ENCODE measurements at places on chromosomes 13 and 19.

- DNase-seq = no peak
Observed at GRCh38 chr19:16544473-16545231, 2.4 kb upstream of the CHERP start.

DNA sequence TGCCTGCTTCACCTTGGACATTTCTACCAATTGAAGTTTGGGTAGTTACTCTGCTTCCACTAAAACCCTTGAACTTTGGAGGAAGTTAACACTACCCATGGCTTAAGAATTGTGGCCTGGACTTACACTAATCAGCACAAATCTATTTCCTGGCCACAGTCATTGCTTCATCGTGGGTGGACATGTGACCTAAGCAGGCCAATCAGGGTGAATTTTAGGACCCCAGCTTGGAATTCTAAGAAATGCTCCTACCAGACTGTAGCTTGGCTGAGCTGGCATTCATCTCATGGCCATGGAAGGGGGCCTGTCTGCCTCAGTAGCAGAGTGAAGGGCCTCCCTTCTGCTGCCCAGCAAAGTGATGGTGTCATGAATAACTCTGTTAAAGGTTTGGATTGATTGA is 58.3 kb upstream of the SLC15A1 start:
- DNase-seq = no peak

- no peak for DNase-seq
Observed at GRCh38 chr19:20414120-20414519, 151.5 kb downstream of the ZNF737 start.

DNA sequence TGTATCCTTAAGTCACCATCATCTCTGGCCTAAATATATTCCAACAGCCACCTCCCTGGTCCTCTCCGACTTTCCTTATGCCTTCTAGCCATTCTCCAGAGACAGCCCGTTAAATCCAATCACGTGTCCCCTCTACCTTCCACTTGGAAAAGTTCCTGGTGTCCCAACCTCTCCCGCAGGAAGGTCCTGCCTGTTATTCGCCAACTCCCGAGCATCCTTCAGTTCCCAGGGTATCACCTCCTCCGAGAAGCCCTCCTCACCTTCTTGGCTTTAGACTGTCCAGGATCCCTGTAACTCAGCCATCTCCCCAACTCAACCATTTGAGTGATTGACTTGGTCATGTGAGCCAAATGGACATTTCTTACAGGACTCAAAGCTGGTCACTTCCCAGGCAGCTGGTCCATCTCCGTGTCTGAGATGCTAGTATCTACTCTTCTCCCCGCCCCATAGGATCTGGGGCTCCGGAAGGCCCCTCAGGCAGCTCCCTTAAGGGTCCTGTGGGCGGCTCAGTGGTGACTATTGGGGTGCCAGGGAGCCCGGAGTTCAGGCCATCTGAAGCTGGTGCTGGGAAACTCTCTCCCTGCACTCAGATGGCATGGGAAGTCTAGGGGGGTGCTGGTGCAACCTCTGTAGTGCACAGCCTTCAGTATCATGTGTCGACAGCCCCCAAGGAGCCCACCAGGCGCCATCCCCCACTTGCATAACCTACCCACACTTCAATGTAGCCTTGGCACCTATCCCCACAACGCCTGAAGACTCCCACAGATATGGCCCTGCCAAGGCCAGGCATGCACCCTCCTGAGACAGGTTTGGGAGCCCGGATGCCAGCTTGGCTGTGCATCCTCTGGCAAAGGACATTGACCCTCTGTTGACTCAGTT is 27.9 kb upstream of the NANOS3 start:
- no peak for DNase-seq

- no peak for DNase-seq
Observed at GRCh38 chr19:10726268-10726667, 8.4 kb downstream of the DNM2 start.

DNA sequence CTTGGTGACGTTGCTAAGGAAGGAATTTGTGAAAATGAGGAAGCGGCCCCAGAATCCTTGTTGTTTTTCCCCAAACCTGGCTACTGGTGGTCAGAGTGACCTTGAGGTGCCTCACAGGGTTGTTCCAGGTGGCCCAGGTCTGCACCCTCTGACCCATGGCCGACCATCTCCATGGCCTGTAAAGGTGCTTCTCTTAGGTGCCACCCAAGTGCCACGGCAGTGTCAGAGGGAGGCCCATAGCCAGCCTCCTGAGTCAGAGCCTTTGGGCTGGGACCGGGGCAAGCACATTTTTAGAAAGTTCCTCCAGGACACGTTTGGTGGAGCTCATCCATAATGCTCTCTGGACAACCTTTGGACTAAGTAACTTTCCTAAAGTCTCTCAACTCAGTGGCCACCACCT is 83.9 kb upstream of the IRS2 start:
- DNase-seq = no peak

GRCh38 chr13:53747825-53748224 is 719.2 kb downstream of the OLFM4 start:
- no peak for DNase-seq

- no peak for DNase-seq
Observed at GRCh38 chr13:100330662-100331061, 241.8 kb downstream of the PCCA start.

DNA sequence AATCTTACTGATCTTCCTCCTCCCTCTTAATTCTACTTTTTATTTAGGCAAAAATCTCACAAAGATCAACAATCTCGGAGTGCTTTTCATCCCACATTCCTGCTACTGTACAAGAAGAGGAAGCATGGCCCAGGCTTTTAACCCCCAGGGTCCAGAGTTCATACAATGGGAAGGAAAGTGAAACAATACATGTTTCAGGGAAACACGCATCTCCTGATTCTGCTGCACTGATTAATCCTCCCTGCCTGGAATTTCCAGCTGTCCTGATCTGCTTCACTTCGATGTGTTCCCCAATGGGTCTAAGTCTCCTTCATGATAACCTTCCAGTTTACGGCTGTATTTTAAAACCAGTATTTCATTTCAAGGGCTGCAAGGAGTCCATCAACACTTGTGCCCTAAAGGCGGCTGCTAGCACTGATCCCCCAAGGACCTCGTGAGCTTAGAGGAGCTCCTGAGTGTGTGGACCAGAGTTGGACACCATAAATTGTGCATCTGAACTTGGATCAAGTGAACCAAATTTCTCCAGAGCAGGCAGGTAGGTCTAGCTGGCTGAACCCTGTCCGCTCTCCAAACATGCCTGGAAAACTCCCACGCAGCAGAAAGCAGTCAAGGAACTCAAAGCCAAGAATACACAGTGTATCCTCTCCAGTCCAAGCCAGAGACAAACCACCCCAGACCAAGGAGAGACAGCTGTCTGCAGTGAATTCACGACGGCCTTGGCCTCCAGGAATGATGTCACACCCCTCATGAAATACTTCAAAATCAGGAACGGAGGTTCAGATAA is 44.3 kb downstream of the COL4A1 start:
- DNase-seq = no peak

- DNase-seq = no peak
Observed at GRCh38 chr19:49135686-49136085, 16.3 kb downstream of the PPFIA3 start.

- no peak for DNase-seq
Observed at GRCh38 chr13:34808649-34809048, 133.4 kb upstream of the NBEA start.

DNA sequence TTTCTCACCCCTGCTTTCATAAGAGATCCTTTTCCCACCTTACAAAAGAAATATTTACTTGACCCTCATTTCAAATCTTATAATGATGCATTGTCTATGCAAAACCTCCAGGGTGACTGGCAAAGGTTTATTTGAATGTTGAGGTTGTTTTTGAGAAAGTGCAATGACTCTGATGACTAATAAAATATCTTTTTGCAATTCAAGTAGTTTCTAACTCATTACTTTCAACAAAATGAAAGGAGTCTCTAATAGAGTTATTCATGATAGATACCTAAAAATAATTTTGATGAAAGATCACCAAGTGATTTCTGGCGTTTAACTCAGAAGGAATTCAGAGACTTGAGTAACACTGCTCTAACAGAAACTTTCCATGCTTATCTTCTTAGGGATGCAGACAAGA is 144.2 kb downstream of the FOXO1 start:
- DNase-seq = no peak

DNA sequence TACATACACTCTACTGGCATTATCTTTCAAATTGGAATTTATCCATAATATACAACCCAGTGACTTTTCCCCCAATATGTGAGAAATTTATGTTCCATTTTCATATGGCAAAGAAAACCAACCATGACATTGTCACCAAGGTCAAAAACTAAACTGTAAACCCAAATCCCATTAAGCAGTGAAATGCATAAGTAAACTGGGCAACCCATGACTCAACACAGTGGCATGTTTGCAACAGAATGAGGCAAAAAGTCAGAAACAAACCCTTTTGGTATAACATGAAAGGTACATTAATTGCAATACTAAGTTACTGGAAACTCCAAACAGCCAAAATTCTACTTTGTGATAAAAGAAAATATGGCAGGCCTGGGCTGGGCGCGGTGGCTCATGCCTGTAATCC is 4.9 kb downstream of the ZNF878 start:
- no peak for DNase-seq

DNA sequence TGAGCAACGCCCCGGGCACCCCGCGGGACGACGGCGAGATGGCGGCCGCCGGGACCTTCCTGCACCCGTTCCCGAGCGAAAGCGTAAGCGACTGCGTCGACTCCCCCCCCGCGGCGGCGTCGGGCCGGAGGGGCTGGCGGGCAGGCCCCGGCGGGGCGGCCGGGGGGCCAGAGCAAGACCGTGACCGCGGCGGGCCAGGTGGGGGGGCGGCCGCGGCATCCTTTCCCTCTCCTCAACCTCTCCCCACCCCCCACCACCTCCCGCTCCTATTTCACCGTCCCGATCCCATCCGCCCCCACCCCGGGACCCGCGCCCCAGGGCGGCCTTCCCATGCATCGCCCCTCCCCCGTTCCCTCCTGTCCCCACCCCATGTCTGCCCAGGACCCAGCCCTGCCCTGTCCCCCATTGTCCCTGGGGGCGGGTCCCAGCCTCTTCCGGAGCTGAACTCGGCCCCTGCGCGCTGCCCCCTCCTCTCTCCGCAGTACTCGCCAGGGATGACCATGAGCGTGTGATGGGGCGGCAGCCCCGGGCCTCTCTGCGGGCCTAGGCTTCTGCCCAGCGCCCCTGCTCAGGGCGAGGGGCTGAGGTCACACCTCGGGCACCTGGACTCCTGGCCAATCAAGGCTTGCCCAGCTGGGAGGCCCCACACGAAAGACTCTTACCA is 4.1 kb downstream of the ISYNA1 start:
- DNase-seq = no peak

- no peak for DNase-seq
Observed at GRCh38 chr13:28035146-28035782, 46.8 kb upstream of the URAD start.

- no peak for DNase-seq
Observed at GRCh38 chr13:35164324-35164932, 222.4 kb downstream of the NBEA start.

DNA sequence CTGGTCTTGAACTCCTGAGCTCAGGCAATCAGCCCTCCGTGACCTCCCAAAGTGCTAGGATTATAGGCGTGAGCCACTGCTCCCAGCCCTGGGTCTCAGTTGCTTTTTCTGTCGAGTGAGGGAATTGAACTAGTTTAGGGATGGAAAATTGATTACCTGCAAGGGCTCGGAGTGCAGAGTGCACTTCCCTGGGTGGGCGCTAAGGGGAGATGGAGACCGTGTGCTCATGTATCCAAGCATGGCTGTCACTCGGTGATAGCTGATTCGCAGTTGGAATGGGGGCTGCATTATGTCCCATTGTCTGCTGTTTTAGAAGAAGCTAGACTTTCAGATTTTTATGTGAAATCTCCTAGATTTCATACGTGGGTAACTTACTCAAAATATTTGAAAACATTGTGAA is 139.9 kb upstream of the RFC3 start:
- DNase-seq = no peak

- peak; percentile 52 for DNase-seq
Observed at GRCh38 chr19:4139614-4140236, 13.7 kb upstream of the CREB3L3 start.

DNA sequence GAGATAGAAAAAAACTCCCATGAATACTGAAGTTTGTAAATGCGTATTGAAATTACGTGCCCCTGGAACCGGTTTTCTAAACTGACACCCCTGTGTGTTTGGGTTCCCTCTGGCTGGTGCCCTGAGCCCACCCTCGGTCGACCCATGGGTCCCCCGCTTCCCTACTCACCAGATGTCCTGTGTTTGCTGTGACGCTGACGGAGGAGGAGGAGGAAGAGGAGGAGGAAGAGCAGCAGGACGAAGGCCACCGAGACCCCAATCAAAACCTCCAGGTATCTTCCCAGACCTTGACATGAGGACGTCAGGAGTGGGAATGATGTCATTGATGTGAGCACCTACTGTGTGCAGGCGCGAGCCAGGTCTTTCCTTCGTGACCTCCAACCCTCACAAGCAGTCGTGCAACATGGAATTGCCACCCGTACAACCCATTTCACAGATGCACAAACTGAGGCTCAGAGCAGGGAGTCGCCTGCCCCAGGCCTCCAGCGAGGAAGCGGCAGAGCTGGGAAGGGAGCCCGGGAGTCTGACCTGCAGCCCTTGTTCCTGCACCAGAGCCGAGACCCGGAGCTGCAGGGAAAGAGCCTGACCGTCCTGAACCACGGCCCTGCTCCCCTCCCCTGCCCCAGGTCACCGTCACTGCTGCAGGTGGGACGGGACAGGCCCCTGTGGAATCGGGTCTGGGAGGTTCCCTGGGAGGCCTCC is 3.7 kb downstream of the LILRB3 start:
- DNase-seq = no peak

GRCh38 chr19:45305421-45305820 is 17.3 kb downstream of the CKM start:
- DNase-seq = no peak

Data from Panc1 (cell line).